H9 (cell line): ENCODE measurements at places on chromosomes 12 and 14.

- no peak for DNase-seq
Measured at GRCh38 chr14:77599889-77600288, 16.5 kb downstream of the SPTLC2 start.

DNA sequence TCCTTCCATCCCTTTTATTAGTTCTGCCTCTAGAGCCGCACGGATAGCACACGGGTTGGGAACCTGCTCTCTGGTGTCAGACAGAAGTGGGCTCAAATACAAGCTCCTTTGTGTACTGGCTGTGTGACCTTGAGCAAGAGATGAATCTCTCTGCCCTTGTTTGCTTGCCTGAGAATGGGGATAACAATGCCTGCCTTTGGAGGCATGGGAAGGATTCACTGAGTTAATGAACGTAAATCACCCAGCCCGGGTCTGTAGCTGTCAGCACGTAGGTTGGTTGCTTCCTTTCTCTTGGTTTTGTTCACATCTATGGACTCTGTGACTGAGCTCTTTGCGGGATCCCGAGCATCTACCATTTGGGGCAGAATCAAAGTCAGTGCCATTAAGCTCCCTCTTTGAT is 79.3 kb upstream of the NRXN3 start:
- no peak for DNase-seq

GRCh38 chr14:90797451-90797850 is 18.8 kb downstream of the TTC7B start:
- DNase-seq, result no peak

DNA sequence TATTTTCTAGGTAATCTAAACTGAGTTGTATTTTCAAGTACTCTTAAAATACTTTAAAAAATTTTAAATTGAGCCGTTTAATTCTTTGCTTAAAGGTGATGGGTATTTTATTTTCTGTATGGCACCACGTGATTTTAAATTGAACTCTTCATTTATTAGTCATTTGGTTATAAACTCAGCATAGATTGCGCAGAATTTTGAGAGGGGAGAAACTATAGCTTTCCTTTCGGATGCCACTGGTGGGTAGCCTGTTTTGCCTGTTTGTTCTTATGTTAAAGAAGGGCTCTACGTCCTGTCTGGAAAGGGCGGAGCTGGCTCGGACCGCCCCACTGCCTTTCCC is 411 bp upstream of the STYX start:
- DNase-seq, result no peak
